ENCODE measurements at places on chromosomes 12 and 14. TPM values are rescaled to one million over a fixed set of nuclear protein-coding genes. Genes with fewer than 3 reads are reported as not detected.

The ANO4 gene
- 31.7 TPM for total RNA-seq

The OSBPL8 gene
- total RNA-seq, result 87.5 TPM

The FAM222A gene
- 21.0 TPM for total RNA-seq

The CLEC4A gene
- total RNA-seq, result not detected

The TPPP2 gene
- total RNA-seq, result not detected

The COX14 gene
- total RNA-seq, result 54.1 TPM

The IL22 gene
- total RNA-seq, result not detected

The CLEC6A gene
- not detected for total RNA-seq

The RAPGEF3 gene
- 113 TPM for total RNA-seq

The RAB15 gene
- 72.1 TPM for total RNA-seq

The HSPB8 gene
- total RNA-seq, result 109 TPM

The AQP2 gene
- not detected for total RNA-seq

The KITLG gene
- total RNA-seq, result 21.5 TPM

The NYNRIN gene
- total RNA-seq, result 8.3 TPM

DNA sequence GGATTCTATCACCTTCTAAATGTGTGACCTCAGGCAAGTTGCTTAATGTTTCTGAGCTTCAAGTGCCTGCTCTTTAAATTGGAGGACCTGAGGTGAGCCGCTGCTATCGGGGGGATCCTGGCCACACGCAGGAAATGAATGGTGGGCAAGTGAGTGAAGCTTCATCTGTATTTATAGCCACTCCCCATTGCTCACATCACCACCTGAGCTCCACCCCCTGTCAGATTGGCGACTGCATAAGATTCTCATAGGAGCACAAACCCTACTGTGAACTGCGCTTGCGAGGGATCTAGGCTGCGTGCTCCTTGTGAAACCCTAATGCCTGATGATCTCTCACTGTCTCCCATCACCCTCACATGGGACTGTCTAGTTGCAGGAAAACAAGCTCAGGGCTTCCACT is 158.6 kb upstream of the CCND2 start:
- DNase-seq, result no peak

DNA sequence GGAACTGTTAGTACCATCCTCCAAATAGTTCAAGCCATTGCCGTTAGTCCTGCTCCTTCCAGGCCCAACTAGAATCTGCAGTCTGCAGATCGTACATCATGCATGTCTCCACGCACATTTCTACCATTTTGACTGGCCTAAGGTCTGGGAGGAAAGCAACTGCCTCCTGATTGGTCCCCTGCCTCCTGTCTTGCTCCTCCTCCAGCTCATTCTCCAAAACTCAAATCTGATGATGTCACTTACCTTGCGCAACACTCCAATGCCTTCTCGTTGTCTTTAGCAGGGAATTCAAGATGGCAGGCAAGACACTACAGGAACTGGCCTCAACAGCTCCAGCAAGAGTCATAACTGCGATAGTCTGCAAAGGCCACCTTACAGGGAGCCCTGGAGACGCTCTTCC is 9.7 kb upstream of the HCAR1 start:
- DNase-seq, result no peak

DNA sequence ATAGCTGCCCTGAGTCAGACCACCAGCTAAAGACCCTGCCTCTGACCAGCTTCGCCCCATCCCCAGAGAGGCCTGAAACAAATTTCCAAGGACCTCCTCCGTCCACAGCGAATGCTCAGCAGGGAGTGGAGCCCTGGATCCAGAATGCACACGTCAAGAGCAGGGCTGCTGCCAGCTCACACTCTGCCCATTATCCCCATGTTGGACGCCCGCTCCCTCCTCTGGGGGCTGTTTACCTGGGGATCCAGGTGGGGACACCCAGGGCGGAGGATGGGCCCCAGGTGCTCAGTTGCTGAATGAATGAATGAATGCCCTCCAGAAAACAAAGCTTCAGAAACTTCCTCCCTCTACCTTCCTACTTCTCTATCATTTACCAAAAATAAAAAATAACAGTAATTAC is 18.1 kb downstream of the BCL11B start:
- DNase-seq, result no peak

DNA sequence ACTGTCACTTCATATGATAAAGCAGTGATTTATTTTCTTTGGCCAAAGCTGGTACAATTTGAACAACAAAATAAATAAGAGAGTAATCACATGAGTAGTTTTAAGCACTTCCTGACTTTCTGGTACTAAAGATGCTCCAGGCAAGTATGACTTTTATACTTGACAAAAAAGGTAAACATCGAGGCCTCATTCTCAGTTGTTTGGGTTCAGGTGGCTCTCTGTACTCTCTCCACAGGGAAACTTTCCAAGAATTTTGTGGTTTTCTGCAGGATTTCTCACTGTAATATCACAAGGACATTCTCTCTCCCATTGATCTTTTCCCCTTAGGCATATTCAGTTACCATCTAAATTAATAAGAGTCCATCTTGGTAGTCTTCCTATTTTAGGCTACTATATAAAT is 26.6 kb upstream of the KCNC2 start:
- DNase-seq, result no peak

GRCh38 chr14:103393676-103394626 is 8.7 kb downstream of the MARK3 start:
- DNase-seq, result no peak

GRCh38 chr12:93109551-93110203 is 180.6 kb upstream of the EEA1 start:
- DNase-seq, result no peak

GRCh38 chr12:87953256-87953860 is 75.8 kb downstream of the C12orf50 start:
- no peak for DNase-seq

GRCh38 chr12:112812600-112813406 is 21.3 kb downstream of the RPH3A start:
- no peak for DNase-seq

- no peak for DNase-seq
Measured at GRCh38 chr12:32423559-32423958, 24.2 kb downstream of the FGD4 start.

DNA sequence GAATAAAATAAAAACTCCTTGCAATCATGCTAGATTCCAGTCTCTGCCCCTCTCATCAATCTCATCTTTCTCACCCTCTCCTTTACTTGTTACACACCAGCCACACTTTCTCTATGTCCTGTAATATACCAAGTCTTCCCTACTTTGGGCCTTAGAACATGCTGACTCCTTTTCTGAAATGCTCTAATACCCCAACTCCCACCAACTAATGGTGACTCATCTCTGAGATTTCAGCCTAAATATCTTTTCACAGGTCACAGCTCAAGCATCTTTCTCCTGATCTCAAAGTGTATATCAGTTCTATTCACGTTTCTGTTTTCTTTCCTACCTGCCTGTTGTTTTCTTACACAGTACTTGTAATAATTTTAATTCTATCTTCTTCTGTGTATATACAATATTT is 378.9 kb upstream of the PRICKLE1 start:
- DNase-seq, result no peak

DNA sequence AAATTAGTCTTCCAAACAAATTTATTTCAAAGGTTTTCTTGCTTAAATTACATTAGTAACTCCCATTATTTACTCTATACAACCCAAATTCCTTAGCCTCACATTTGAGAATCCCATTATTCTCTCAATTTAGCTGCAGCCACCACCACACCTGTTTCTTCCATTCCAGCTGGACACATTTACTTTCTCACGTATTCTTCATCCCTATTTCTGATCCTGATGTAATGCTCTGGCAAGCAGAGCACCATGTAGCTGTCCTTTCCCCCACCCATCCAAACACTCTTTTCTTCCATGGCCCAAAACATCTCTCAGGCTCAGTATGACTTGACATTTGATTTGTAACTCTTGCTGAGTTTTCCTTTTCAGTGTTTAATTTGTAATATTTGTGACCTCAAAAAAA is 240.2 kb upstream of the CLEC14A start:
- no peak for DNase-seq

DNA sequence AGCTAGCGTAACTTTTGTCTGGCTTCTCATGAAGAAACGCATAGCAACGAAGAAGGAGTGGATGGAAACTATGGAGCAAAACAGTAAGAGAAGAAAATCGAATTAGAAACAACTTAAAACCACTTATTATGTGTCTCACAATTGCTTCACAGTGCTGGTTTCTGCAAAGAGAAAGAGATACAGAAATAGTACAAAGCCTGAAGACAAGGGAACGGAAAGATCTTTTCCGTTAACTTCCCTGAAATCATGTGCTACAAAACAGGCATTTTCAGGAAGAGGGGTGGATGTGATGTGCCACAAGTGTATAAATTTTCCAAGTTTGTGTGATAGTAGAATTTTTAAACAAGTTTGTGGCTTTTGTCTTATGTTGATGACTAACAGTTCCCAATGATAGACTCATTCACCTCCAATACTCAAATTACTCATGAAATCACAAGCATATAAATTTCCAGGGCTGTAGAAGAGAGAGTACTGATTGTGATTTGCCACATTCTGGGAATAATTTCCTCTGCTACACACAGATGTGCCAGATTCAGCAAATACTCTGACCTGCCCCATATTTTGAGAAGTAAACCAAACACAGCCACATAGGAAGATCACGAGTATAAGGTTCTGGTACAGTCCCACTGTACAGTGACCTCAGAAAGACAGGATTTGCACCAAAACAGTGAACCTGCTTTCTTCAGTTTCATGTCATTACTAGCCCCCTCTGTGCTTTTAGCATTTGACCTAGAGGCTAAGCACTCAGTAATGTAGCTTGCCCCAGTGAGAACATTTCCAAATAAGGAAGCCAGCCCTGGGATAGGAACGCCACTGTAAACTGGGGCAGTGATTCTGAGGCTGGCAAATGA is 41.4 kb upstream of the PPFIA2 start:
- no peak for DNase-seq

GRCh38 chr14:21241218-21241819 is 27.9 kb downstream of the HNRNPC start:
- DNase-seq, result no peak

DNA sequence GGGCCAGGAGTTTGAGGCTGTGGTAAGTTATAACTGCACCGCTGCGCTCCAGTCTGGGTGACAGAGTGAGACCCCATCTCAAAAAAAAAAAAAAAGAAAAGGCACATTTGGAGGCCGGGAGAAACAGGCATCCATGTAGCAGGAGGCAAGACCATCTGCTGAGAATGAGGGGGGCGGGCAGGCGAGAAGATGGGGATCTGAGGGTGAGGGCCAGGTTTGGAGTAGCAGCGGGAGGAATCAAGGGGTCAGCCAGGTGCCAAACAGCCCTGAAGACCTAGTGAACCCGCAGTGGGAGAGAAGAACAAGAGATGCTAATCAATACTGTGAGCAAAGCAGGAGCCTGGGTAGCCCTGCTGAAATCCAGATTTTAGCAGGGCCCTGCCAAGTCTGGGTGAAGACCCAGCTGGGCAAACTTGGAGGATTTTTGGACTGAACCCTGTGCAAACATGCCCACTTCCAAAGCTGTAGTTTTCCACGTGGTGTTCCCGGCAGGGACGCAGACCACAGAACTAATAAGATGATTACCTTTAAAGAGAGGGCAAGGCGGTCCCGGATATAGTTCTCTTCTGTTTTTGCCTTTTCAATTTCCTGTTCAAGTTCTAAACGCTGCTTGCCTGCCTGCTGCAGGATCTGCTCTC is 61.0 kb downstream of the NIN start:
- no peak for DNase-seq

- no peak for DNase-seq
Measured at GRCh38 chr12:103503546-103504480, 8.0 kb upstream of the C12orf42 start.

DNA sequence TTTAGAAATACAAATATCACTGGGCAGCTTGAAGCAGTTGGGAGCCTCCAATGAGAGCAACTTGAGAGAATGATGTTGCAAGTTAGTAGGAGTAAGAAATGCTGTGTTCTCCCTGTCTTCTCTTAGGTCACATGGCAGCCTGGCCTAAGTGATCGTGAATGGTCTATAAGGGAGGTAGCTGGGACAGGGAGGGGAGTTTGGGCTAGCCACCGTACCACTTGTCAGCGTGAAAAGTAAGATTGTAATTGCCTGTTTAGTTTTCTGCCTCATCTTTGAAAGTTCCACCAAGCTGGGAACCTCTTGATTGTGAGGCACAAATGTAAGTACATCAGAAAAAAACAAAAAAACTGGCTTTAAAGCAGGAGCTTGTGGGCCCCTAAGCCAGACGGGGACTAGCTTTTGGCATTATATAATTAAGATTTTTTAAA is 36.4 kb downstream of the MDM2 start:
- no peak for DNase-seq

DNA sequence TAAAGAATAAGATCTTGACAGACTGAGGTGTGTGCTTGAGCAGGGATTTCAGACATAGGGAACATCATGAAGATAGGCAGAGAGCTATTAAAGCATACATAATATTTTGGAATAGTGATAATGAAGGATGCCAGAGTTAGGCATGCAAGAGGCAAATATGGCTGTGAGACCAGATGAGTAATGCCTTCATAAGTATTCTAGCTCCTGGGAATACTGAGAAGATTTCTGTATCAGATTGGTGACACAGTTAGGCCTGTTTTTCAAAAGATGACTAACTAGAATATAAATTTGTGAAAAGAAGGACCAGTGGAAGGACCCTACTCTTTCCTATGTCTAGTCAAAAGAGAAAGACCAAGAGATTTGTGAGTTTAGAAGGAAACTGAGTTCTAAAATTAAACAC is 108.8 kb downstream of the TXNDC16 start:
- no peak for DNase-seq

- DNase-seq, result no peak
Measured at GRCh38 chr12:29709054-29709453, 74.7 kb downstream of the TMTC1 start.

DNA sequence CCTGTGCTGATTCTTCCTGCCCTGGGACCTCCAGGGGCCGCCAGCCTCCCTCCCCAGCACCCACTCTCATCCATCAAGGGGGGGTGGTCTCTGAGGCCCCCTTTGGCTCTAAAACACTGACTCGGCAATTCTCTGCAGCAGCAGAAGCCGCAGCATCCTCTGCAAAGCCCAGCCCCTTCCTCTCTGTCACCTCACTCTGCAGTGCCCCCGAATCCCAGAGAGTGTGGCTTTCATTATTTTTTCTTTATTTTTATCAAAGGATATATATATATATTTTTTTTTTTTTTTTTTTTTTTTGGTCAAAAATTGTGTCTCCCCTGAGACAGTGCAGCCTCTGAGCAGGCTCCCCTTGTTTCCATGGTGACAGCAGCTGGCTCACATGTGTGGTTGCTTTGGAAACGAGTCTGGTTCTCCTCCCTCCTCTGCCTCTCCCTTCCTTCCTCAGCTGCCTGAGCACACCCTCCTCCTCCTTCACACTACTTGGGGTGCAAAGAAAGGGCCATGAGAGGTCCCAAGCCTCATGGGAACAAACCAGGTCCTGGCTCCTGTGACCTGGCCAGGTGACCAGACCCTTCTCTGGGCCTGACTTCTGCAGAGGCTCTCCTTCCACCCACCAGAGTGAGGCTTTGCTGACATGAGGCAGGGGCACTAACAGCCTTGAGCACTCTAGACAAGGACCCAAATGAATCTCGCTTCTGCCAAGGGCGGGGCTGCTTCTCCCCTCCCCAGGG is 100.5 kb downstream of the LRRC74A start:
- DNase-seq, result no peak
